ENCODE measurements at places on chromosomes 1 and 21. TPM values are rescaled to one million over a fixed set of nuclear protein-coding genes. Genes with fewer than 3 reads are reported as not detected.

VWA5B1 gene
- total RNA-seq: not detected

DNAJC6 gene
- 0.20 TPM for total RNA-seq

TRIM67 gene
- total RNA-seq: not detected

H3-3A gene
- 457 TPM for total RNA-seq

SELP gene
- 5.3 TPM for total RNA-seq

DYRK3 gene
- 6.1 TPM for total RNA-seq

LRRN2 gene
- 0.72 TPM for total RNA-seq

OR2T35 gene
- not detected for total RNA-seq

SHE gene
- total RNA-seq: 1.4 TPM

PDIK1L gene
- 8.2 TPM for total RNA-seq

RBP7 gene
- total RNA-seq: 13.4 TPM

PGLYRP4 gene
- total RNA-seq: 14.5 TPM

LCA5L gene
- 0.80 TPM for total RNA-seq

MYOM3 gene
- total RNA-seq: 0.88 TPM

CHRNB2 gene
- total RNA-seq: 0.20 TPM

PLEKHN1 gene
- total RNA-seq: 26.4 TPM

PTPN7 gene
- 1.2 TPM for total RNA-seq

FMO2 gene
- total RNA-seq: 113 TPM

IFFO2 gene
- total RNA-seq: 70.2 TPM

GCSAML gene
- not detected for total RNA-seq

VASH2 gene
- 0.36 TPM for total RNA-seq

KRTAP26-1 gene
- total RNA-seq: not detected

RPAP2 gene
- total RNA-seq: 20.3 TPM

GRCh38 chr1:109542657-109543056 is 3.0 kb downstream of the GPR61 start:
- ATAC-seq: no peak

GRCh38 chr1:25593861-25594260 is 22.7 kb upstream of the MAN1C1 start:
- ATAC-seq: no peak

DNA sequence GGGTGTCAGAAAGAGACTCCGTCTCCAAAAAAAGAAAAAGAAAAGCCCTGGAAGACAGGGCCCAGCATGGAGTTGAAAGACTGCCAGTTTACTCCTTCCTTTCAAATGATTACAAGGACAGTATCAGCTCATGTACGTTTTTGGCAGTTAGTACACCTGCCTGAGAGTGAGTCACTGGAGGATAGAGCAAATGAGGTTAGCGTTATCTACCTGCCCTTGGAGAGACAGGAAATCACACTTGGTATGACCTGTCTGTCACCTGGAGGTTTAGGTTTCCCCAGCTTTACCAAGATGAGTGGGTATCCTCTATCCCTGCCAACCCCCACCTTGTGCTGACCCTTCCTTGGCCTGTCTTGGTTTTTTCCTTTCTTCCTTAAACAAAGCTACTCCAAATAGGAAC is 96.8 kb upstream of the BMP8A start:
- ATAC-seq: peak; percentile 75

DNA sequence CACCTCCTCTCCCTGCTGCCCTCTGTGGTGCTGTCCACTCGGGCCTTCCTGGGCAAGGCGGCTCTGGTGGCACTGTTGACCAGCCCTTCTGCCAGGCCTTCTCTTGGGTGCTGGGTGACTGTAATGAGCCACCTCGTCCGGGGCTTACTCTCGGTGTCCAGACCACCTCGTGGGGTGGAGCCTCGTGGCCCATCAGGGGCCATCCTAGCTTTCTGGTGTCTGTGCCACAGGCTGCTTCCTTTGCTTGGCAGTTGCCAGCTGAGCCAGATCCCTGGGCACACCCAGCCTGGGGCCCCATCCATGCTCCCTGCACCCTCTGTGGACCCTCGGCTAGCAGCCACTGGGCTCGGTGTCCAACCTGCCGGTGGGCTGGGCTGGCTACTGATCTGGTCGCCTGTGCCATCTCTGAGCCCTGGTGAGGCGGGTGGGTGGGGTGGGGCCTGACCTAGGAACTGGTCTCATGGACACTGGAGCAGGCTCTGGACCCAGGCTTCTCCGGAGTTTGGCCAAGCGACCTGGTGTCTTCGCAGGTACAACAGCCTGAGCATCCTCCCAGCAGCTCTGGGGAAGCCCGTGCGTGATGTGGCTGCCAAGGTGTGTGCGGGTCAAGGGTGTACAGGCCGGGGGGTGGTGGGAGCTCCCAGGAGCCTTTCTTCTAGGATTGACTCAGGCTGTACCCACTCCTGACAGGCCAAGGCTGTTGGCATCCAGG is 1.4 kb downstream of the PRXL2B start:
- no peak for ATAC-seq

- no peak for ATAC-seq
Measured at GRCh38 chr1:231724041-231724440, 97.5 kb downstream of the DISC1 start.

DNA sequence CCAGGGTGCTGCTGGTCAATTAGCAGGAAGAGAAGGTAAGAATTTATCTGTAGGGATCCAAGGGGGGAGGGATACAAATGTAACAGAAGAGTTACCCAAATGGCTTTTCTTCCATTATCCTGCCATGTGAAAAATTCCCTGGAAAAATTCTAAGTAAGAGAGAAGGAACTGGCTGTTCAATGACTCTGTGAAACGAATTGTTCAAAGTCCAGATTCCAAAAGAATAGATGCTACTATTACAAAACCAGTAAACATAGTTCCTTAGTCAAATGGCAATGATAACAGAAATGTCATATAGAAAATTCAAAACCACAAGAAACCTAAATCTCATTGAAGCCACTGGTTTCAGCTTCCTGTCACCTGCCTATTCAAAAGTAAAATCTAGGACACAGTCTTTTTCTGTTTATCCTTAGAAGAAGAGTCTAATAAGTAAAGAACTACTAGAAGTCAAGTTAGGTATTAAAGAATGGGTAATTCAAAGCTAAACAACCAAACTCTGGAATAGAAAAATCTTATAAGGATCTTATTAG is 102.6 kb downstream of the ZNF644 start:
- ATAC-seq: no peak

GRCh38 chr1:222656391-222657155 is 38.7 kb downstream of the MIA3 start:
- no peak for ATAC-seq

- no peak for ATAC-seq
Measured at GRCh38 chr21:31221043-31221442, 123.0 kb downstream of the TIAM1 start.

- no peak for ATAC-seq
Measured at GRCh38 chr21:45078877-45079281, 4.5 kb downstream of the ADARB1 start.

- ATAC-seq: peak; percentile 65
Measured at GRCh38 chr21:36320421-36321324, 676 bp downstream of the MORC3 start.

DNA sequence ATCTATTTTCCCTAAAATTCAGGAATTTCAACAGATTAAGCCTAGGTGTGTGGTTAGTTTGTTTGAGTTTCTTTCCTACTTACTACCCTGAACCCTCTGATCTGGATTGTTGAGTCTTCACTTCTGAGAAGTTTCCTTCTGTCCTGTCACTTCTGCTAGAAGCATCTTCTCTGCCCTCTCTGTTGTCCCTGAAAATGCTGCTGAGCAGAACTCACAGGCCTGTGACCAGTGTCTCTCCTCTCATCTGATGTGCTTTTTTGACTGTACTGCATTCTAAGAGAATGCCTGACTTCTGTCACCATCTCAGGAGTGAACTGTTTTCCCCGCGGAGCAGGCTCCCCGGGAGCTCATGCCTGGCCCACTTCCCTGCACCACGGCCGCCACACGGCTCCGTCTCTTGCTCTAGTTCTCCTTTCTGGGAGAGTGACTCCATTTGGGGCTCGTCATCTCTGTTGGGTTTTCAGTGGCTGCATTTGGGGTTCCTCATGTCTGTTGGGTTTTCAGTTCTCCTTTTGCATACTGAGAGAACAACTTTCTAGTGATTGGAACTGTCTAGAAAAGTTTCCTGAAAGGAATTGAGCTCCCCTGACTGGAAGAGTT is 77.9 kb downstream of the POFUT2 start:
- no peak for ATAC-seq

DNA sequence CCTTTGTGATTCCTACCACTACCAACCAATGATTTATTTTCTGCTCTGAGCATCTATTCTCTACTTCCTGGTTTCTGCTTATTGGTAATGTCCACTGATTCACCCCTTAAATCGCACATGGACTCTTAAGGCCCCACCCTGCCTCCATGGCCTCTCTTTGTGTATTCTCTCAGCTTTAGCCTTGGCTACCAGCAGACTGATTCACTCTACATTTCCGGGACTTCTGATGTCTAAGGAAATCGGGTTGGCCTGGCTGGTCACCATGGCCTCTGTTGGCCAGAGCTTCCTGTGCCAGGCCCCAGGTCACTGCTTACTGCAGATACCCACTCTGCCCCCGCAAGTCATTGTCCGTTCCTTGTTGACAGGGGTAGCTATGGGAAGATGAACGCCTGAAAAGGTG is 40.9 kb downstream of the PDPN start:
- no peak for ATAC-seq

- peak; percentile 35 for ATAC-seq
Measured at GRCh38 chr1:47067097-47067594, at the start of gene CYP4Z1. Gene CYP4Z1 (plus strand): TSS chr1:47067231. CDS start chr1:47067491, 260 bp downstream.

- ATAC-seq: no peak
Measured at GRCh38 chr1:205455581-205456382, at the start of gene BLACAT1. Gene BLACAT1 (minus strand): TSS chr1:205456045.

GRCh38 chr1:6785728-6786505 is 663 bp downstream of the CAMTA1 start:
- no peak for ATAC-seq

DNA sequence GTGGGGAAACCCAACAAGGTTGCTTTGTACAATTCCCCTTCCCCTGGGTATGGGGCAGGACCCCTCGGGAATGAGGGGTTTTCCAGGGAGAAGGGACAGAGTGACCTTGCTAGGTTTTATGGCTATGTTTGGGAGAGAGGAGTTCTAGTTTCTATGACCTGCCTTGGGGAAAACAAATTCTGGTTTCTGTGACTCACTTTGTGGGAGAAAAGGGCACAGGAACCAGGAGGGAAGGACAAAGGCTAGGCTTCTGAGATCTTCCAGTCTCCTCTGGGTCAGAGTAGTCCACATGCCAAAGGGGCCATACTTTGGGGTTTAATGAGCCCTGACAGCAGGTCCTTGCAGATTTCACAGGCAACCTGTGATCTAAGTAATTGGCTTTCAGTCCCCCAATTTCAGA is 5.5 kb upstream of the PTGER3 start:
- no peak for ATAC-seq

- no peak for ATAC-seq
Measured at GRCh38 chr1:174366946-174367345, 80.8 kb upstream of the GPR52 start.

GRCh38 chr1:117646007-117646811 is 40.4 kb downstream of the TENT5C start:
- ATAC-seq: no peak

- no peak for ATAC-seq
Measured at GRCh38 chr1:204420039-204421004, 8.7 kb upstream of the PPP1R15B start.

- no peak for ATAC-seq
Measured at GRCh38 chr21:40797891-40798290, 49.1 kb downstream of the DSCAM start.

DNA sequence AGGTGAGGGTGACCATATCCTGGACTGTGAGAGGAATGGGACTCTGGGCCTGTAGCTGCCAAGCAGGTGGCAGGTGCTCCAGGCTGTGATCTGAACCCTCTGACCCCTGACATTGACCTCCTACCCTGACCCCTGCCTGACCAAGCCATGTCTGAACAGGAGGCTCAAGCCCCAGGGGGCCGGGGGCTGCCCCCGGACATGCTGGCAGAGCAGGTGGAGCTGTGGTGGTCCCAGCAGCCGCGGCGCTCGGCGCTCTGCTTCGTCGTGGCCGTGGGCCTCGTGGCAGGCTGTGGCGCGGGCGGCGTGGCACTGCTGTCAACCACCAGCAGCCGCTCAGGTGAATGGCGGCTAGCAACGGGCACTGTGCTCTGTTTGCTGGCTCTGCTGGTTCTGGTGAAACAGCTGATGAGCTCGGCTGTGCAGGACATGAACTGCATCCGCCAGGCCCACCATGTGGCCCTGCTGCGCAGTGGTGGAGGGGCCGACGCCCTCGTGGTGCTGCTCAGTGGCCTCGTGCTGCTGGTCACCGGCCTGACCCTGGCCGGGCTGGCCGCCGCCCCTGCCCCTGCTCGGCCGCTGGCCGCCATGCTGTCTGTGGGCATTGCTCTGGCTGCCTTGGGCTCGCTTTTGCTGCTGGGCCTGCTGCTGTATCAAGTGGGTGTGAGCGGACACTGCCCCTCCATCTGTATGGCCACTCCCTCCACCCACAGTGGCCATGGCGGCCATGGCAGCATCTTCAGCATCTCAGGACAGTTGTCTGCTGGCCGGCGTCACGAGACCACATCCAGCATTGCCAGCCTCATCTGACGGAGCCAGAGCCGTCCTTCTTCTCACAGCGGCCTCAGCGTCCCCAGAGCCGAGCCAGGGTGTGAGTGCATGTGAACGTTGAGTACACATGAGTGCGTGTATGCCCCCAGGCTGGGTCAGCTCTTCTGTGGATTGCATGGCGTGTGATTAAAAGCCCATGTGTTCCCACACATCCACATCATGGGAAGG is 3.1 kb downstream of the TMEM125 start:
- no peak for ATAC-seq

- no peak for ATAC-seq
Measured at GRCh38 chr1:183553331-183553730, 36.9 kb downstream of the NCF2 start.

- no peak for ATAC-seq
Measured at GRCh38 chr1:85290826-85291225, 14.4 kb upstream of the BCL10 start.
